Stimulated activated CD4-positive, alpha-beta T cell treated with anti-CD3 and anti-CD28 coated beads, Interleukin-12 subunit alpha, Interleukin-12 subunit beta, amount 100 ng/mL, for 48 hours (primary cell): ENCODE measurements at places on chromosomes 3 and 15.

GRCh38 chr3:179929091-179929529, 107.6 kb downstream of the PEX5L start:
- peak; percentile 9 for DNase-seq

- no peak for DNase-seq
Measured at GRCh38 chr15:99980752-99981151, 247.5 kb upstream of the LYSMD4 start.

DNA sequence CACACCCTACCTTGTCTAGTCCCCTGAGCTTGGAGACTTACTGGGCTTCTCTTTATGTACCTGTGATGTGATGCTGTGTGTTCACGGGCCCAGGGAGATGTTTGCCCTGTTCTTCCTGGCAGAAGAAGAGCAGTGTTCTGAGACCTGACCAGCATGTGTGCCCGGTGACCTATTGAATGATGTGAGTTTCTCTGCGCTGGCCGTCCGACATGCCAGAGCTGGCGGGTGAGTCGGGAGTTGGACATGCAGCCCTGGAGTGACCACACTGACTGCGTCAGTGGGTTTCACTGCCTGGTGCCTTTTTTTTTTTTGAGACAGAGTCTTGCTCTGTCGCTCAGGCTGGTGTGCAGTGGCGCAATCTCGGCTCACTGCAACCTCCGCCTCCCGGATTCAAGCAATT, 42.3 kb downstream of the CGNL1 start:
- DNase-seq, result no peak

- DNase-seq, result no peak
Measured at GRCh38 chr3:169181666-169182065, 481.8 kb downstream of the MECOM start.

- peak; percentile 4 for DNase-seq
Measured at GRCh38 chr3:114809668-114810413, 337.2 kb downstream of the ZBTB20 start.

GRCh38 chr3:169634618-169635236, 28.8 kb downstream of the MECOM start:
- no peak for DNase-seq

DNA sequence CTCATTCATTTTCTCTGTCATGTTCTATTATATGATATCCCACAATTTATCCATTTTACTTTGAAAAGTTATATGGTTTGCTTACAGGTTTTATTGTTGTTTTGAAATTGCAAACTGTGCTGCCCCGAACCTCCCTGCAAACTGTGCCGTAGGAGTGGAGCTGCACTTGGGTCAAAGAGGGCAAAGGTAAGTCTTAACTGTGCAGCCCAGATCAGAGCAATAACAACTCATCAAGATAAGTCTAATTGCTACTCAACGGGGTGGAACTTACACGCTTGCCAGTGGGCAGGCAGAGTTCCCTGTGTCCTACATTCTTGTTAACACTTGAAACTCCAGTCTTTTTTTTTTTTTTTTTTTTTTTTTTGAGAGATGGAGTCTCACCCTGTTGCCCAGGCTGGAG, 33.2 kb downstream of the ZDHHC19 start:
- DNase-seq, result no peak

DNA sequence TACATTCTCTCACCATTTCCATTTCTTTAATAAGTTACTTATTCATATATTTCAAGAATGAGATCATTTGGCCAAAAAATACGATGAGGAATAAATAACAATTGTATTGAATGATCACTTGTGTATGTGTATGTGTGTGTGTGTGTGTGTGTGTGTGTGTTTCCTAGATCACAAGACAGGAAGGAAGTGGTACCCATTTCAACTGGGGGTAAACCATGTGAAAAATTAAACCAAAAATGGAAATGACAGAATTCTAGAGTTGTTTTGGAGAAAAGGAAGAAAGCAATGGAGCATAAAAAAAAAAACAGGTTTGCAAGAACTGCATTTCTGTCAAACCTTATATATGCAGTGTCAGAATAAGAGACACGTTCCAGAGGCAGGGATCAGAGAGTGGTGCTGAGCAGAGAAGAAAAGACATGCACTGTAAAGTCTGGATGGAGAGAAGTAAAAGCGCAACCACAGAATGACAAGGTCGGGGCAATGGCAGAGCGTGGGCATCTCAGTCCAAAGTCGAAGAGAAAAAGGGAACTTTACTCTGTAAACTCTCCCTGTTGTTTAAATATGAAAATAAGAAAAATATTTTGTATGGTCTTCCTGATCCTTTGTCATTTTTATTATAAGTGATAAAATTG, 75.5 kb downstream of the PEX5L start:
- DNase-seq, result no peak

DNA sequence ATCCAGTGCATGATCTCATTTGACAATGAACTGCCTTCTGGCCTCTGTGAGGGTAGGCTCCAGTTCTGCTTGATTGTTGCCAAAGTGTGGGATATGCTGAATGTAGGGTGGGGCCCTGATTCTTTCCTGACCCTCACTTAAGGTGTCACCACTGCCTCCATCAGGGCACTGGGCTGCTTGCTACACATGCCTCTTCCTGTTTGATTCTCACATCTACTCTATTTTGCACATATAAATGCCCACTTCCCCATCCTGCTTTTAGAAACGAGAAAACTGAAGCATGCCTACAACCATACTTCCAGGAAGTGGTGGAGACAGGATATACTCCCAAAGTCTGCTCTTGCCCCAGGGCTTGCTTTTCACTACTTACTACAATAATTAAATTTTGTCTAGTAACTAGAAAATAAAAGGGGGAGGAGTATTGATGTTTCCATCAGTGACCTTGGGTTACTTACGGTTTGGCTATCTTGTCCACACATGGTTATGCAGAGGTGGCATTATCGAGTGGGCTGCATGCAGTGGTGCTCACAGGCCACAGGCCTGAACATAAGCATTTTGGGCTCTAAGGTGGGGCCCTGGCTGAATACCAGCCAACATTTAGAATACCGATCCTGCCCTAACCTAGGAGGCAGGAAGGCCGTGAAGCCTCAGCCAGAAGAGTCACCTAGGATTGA, 6.7 kb downstream of the ZDHHC3 start:
- no peak for DNase-seq

- no peak for DNase-seq
Measured at GRCh38 chr3:43364926-43365325, 78.6 kb downstream of the SNRK start.

GRCh38 chr3:130686833-130687232, 59.8 kb downstream of the PIK3R4 start:
- DNase-seq, result no peak

DNA sequence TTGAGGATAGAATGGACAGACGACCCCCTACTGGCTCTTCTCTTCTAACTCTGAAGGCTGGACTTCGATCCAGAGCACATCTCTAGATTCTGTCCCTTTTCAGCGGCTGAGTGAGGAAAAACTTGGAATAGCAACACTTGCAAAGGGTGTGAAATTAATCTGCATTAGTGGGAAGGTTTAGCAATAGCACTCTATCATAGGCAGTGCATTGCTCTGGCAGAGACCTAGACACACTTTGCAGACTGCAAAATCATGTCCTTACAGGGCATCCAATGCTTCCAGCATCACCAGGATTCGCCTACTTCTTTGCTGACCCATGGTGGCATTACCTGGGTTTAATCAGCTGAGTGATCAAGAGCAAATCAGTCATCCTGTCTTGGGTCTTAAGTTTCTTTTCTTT, 43.1 kb downstream of the DAPK2 start:
- DNase-seq, result no peak
